Diencephalon (tissue), 1 donor: ENCODE measurements at places on chromosomes 2 and 18. TPM values are rescaled to one million over a fixed set of nuclear protein-coding genes. Genes with fewer than 3 reads are reported as not detected.

Gene DHRS9
- total RNA-seq: 1.6 TPM

Gene NT5DC4
- not detected for total RNA-seq

Gene BCL11A
- 71.5 TPM for total RNA-seq

Gene MRPS9
- total RNA-seq: 19.6 TPM

Gene STARD6
- total RNA-seq: not detected

Gene RNF138
- 60.7 TPM for total RNA-seq

Gene MROH2A
- total RNA-seq: under 0.01 TPM

Gene DES
- 1.4 TPM for total RNA-seq

Gene DNAJC5G
- 0.23 TPM for total RNA-seq

Gene NCKAP5
- total RNA-seq: 11.5 TPM

Gene CPLX4
- not detected for total RNA-seq

Gene ARID5A
- 1.8 TPM for total RNA-seq

Gene SGPP2
- total RNA-seq: 4.8 TPM

Gene LYG1
- 0.46 TPM for total RNA-seq

Gene PTPRN
- total RNA-seq: 66.9 TPM

Gene SAG
- 1.4 TPM for total RNA-seq

Gene MYO5B
- total RNA-seq: 6.5 TPM

Gene VWA3B
- total RNA-seq: 2.8 TPM

Gene BOLL
- total RNA-seq: 1.4 TPM

Gene REG3G
- total RNA-seq: not detected

Gene GTF2A1L
- total RNA-seq: 0.69 TPM

Gene GPR39
- 1.2 TPM for total RNA-seq

Gene BMP10
- not detected for total RNA-seq

Gene TPO
- 0.23 TPM for total RNA-seq

Gene PDCD1
- 0.23 TPM for total RNA-seq

Gene ANKRD29
- total RNA-seq: 11.3 TPM

Gene HOXD4
- not detected for total RNA-seq

Gene SIX3
- 7.4 TPM for total RNA-seq

Gene DSC3
- 0.23 TPM for total RNA-seq

Gene SELENOI
- total RNA-seq: 70.8 TPM

Gene KIAA2012
- 2.5 TPM for total RNA-seq

Gene IFT172
- 42.0 TPM for total RNA-seq

Gene RAB27B
- total RNA-seq: 118 TPM

Gene TFCP2L1
- total RNA-seq: 0.69 TPM

Gene ABCG8
- 1.2 TPM for total RNA-seq

Gene UGT1A3
- not detected for total RNA-seq

Gene IL1F10
- total RNA-seq: not detected

Gene TMEM169
- 30.7 TPM for total RNA-seq

Gene AGAP1
- total RNA-seq: 63.7 TPM

Gene CD302
- total RNA-seq: 6.7 TPM

Gene SCYGR4
- not detected for total RNA-seq

Gene SERPINB12
- total RNA-seq: not detected

Gene RNF103
- total RNA-seq: 45.9 TPM

Gene C2orf81
- 0.92 TPM for total RNA-seq

Gene TCF4
- 285 TPM for total RNA-seq

Gene GREB1L
- total RNA-seq: 11.1 TPM

Gene SPATA3
- total RNA-seq: not detected

Gene KYNU
- total RNA-seq: 0.23 TPM

Gene DYSF
- total RNA-seq: 1.8 TPM

Gene ZSWIM2
- 0.23 TPM for total RNA-seq

Gene NHEJ1
- 10.1 TPM for total RNA-seq
